CD4-positive, alpha-beta T cell treated with Interleukin-6 at 100 ng/mL for 8 hours (primary cell): ENCODE measurements at places on chromosomes 12 and 14.

GRCh38 chr12:54225666-54226065, 36.9 kb upstream of the SMUG1 start:
- no peak for DNase-seq

GRCh38 chr12:28851781-28852180, 297.3 kb upstream of the FAR2 start:
- no peak for DNase-seq

- no peak for DNase-seq
These were observed 107.9 kb downstream of the ALG10B start for GRCh38 chr12:38424436-38424835.

- DNase-seq: no peak
These were observed 66.4 kb downstream of the ITPK1 start for GRCh38 chr14:93049315-93049714.

DNA sequence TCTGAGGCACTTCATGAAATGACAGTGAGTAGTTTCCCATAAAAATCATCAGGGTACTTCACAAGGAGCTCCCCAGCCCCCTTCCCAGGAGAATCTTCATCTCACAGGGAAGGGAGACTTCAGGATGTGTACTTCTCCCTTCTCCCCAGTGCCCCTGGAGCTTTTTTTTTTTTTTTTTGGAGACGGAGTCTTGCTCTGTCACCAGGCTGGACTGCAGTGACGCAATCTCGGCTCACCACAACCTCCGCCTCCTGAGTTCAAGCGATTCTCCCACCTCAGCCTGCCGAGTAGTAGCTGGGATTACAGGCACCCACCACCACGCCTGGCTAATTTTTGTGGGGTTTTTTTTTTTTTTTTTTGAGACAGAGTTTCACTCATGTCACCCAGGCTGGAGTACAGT, 10.4 kb downstream of the ITPK1 start:
- DNase-seq: no peak

- DNase-seq: no peak
These were observed 2.1 kb upstream of the TUBA1A start for GRCh38 chr12:49190974-49191373.

- DNase-seq: peak; percentile 57
These were observed 1.5 kb downstream of the CALM1 start for GRCh38 chr14:90398315-90398839.

DNA sequence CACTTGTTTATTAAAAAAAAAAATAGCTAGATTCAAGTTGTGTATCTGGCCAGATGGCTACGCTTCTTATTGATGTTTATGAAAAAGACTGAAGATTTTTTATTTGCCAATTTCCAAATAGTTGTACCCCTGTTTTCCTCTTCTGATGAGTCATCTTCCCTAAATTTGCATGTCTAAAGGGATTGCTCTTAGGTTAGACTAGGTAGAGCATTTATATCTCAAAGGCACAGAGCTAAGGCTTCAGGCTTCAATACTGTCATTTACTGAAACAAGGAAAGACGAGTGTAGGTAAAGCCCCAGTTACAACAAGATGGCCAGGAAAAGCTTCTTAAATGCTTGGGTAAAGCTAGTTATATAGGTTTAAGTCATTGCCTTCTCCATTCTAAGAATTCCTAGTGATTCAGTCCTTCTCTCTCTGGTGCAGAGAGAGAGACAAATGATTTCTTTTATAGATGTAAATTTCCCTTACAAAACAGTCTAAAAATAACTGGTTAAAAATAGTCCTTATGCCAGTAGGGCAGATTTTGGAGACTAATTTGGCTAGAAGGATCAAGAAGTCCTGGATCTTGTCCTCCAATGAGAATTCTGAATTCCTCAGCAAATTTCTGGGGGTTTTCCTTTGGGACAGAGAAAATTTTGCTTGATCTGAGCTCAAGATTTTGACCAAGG, 26.1 kb downstream of the LEMD3 start:
- DNase-seq: no peak

- DNase-seq: no peak
These were observed 215.7 kb downstream of the KIF21A start for GRCh38 chr12:39227218-39227617.

- DNase-seq: no peak
These were observed 186.7 kb downstream of the ZFP36L1 start for GRCh38 chr14:68606176-68606575.

GRCh38 chr12:131672941-131673887, 37.7 kb upstream of the SFSWAP start:
- DNase-seq: no peak

DNA sequence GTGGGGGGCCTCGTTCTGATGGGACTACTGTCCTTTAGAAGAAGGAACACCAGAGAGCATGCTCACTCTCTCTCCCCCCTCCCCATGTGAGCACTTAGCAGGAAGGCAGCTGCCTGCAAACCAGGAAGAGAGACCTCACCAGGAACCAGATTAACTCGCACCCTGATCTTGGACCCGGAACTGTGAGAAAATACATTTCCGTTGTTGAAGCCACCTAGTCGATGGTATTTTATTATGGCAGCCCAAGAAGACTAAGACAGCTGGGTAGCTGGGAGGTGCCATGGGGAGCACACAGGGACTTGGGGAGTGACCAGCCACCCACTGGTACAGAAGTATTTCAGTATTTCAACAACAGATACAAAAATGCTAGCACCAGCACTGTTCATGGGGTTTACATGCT, 59.0 kb downstream of the VCPKMT start:
- no peak for DNase-seq

- no peak for DNase-seq
These were observed 7.9 kb downstream of the CD9 start for GRCh38 chr12:6208130-6208529.

- no peak for DNase-seq
These were observed 36.0 kb downstream of the PPTC7 start for GRCh38 chr12:110547090-110547489.

DNA sequence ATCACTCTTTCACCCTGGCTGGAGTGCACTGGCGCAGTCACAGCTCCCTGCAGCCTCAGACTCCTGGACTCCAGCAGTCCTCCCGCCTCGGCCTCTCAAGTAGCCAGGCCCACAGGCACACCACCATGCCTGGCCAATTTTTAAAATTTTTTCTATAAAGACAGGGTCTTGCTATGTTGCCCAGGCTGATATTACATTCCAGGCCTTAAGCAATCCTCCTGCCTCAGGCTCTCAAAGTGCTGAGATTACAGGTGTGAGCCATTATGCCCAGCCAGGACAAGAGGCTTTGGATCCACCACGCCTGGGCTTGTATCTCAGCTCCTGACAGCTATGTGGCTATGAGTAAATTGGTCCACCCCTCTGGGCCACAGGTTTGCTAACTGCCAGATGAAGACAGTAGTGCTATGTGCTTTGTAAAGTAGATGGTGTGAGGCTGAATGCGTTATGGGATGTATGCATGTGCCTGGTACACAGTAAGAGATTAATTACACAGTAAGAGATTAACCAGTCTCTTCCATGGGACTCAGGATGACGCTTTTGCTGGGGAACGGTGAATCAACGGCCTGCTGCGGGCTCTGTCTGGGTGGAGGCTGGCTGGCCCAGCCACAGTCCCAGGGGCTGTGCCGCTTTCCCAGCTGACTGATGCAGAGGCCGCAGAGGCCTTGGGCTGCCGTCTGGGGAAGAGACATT, 53.3 kb upstream of the NCOR2 start:
- DNase-seq: no peak

GRCh38 chr12:40312982-40313576, 88.3 kb downstream of the LRRK2 start:
- DNase-seq: no peak

GRCh38 chr12:97300891-97301290, 161.7 kb upstream of the RMST start:
- no peak for DNase-seq
